Activated CD8-positive, alpha-beta memory T cell treated with anti-CD3 and anti-CD28 coated beads for 1 hour (primary cell): ENCODE measurements at places on chromosomes 1 and 21.

GRCh38 chr1:27589441-27589840, 14.5 kb downstream of the AHDC1 start:
- DNase-seq = no peak

DNA sequence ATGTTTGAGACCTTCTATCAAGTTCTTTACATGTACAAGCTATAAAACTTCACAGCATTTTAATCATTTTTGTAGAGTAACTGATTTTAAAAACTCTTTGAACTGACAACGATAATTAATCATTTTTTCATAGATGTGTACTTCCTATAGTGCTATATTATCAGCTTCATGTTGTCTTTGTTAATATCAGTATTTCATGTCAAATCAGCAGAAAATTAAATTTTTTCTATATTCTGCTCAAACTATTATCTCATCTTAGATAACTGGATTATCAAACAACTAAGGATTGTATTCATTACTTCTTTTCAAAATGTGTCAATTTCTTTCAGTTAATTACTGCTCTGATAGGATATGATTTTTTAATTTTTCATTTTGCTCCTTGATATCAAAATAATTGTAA, 214.6 kb upstream of the RGS18 start:
- DNase-seq = no peak

GRCh38 chr1:244030481-244031040, 20.5 kb upstream of the ZBTB18 start:
- no peak for DNase-seq

DNA sequence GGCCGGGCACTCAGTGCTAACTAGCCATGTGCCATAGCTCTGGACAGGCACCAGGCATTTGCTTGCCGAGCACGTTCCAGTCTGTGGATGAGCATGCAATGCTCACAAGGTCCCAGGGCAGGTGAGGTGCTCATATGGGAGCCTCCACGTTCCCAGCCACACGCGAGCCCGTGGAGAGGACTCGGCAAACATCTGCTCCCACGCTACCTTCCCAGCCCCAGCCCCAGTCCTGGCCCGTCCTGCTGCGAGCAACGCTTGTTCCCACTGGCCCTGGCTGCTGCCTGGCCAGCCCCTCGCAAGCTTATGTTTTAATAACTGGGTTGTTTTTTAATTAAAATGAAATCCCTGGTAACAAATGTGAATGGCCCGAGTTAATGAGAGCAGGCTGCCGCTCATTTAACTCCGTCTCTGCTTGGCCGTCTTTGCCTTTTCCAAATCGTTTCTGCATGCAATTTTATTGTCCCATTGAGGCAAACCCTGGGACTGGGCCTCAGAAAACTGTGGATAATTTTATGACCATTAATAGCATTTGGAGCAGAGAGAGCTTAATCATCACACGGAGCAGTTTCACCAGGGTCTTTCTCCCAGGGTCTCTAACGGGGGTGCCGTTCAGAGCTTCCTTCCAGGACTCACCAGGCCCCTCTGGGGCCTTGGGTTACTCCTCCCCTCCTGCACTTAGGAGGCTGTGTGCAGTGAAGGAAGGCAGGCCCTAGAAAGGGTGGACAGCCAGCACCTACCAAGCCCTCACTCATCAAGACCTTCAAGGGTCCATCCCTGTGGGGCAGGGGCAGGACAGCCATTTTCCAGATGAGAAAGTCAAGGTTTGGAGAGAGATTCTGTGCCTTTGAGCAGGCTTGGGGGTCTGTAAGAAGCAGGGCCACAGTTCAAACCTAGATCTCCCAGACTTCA, 136.8 kb downstream of the GLIS1 start:
- DNase-seq = no peak

GRCh38 chr1:163933437-163933836, 611.7 kb downstream of the NUF2 start:
- no peak for DNase-seq

GRCh38 chr1:212162635-212163034, 122.6 kb upstream of the PPP2R5A start:
- no peak for DNase-seq

GRCh38 chr1:182709225-182709764, 24.9 kb upstream of the RGS8 start:
- DNase-seq = no peak

DNA sequence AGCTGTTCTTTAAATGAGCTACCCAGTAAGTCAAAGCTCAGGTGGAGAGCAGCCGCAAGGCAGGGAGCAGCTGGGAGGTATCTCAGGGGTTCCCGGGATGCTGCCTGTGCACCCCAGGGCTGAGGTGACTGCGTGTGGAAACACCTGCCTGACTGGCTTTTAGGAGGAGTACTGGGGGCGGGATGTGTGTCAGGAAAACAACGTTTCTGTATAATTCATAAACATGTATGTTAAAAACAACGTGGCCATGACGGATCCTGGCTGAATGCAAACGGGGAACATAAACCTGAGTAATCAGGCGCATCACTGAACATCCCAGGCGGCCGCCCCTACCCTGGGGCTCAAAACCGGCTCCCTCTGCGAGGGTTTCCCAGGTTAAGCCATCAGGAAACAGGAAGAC, 1.5 kb downstream of the C1orf159 start:
- DNase-seq = no peak

DNA sequence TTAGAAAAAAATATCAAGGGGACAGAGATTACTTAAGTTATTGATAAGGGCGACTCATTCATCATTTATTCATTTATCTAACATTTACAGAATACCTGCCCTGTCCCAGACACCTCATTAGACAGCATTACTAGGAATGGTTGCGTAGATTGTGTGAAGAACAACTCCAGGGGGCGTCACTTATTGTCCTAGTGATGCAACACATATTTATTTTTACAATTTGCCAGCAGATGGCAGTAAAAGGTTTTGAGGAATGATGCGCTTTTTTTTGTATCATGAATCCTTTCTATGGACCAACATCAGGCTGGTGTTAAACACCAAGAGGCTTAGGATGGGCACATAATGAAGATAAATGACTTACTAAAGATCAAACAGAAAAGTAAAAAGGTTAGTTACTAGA, 5.5 kb downstream of the NCAM2 start:
- DNase-seq = no peak

DNA sequence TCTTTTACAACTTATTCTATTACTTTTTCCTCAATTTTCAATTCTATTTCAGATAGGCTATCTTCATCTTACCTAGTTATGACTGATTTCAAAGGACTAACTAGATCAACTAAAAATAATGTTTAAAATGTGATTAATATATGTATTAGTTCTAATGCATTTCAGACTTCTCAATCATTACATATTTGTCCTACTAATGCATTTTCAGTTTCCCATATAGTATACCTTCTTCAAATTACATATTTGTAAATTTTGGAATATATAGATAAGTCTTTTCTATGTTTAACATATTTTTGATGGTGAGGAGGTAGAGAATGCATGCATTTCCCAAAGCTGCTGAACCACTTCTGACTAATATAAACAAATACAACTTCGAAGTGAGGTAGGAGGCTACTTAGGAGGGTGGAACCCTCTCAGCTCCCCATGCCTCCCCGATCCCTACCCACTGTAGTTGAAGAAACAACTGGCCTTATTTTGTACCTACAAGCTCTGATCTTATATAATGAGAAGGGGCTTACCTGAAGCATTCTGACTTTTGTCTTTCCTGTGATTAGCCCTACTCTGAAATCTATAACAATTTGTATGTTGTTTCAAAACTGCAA, 1.7 kb downstream of the TRMT1L start:
- no peak for DNase-seq

DNA sequence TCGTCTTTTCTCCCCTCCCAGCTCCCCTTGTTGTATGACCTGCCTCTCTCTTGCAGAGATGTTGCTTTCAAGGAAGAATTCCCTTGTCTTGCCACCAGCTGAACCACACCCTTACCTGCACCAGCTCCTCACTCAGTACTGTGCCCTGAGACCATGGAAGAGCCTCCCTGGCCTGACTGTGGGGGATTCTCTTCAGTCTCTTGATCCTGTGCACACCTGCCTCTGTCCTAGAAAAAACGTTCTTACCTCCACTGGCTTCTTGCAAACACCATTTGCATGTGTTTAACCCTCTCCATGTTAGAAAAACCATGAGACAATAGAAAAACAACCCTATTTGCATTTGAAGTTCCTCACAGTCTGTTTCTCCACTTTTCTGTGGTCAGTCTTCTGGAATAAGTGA, 43.3 kb upstream of the FCRL4 start:
- no peak for DNase-seq

DNA sequence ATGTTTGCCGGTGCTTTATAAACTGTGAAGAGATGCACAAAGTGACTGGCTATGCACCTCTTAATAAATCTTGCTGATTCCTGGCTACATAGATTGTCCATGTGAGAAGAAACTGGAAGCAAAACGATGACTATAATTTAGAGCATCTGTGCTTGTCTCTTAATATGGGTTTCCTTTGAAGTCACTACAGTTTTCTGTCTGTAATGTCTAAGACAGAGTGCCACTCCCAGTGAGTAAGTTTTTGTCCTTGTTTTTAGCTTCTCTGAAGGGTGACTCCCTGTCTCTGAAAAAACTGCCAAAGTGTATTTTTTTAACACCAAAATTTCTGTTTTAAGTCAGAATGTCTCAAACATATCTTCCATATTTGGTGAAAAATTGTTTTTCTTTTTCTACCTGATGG, 175.1 kb downstream of the FASLG start:
- no peak for DNase-seq

- DNase-seq = no peak
Observed at GRCh38 chr1:114558544-114558943, 22.9 kb downstream of the BCAS2 start.

- DNase-seq = no peak
Observed at GRCh38 chr1:20603504-20604464, 14.9 kb downstream of the CDA start.

- DNase-seq = no peak
Observed at GRCh38 chr1:169824153-169824552, 29.4 kb upstream of the METTL18 start.

DNA sequence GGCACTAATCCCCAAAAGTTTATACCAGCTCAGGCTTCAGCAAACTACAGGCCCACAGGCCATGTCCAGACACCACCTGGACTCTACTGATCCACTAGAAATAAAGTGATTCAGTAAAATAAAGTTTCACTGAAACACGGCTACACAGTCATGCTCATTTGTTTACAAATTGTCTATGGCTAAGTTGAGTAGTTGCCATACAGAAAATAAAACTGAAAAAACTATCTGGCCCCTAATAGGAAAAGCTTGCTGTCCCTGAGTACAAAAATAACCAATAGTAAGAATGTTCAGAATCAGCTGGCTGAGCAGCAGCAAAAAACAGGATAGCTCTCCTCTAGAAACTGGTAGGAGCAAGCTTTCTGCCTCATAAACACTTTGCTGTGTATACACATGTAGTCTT, 221.5 kb downstream of the RERE start:
- DNase-seq = no peak

DNA sequence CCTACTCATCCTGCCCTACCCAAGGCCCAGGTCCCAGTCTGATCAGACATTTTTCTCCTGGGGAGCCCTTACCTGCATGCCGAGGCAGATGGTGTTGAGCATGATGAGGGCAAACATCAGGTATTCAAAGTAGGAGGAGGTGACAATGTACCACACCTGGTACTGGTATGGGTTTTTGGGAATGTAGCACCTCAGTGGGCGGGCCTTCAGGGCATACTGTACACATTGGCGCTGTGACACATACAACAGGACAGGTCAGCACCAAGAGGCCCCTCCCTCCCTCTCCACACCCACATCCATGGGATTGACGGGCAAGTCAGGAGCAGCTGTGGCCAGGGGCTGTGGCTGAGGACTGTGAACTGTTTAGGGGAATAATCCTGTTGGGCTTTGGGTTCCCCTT, 37.1 kb upstream of the KIF21B start:
- no peak for DNase-seq

GRCh38 chr1:65469126-65469888, 48.8 kb downstream of the LEPR start:
- DNase-seq = no peak

- no peak for DNase-seq
Observed at GRCh38 chr1:3050603-3051002, 18.4 kb upstream of the PRDM16 start.

- no peak for DNase-seq
Observed at GRCh38 chr1:3551711-3552110, 59.6 kb downstream of the MEGF6 start.

DNA sequence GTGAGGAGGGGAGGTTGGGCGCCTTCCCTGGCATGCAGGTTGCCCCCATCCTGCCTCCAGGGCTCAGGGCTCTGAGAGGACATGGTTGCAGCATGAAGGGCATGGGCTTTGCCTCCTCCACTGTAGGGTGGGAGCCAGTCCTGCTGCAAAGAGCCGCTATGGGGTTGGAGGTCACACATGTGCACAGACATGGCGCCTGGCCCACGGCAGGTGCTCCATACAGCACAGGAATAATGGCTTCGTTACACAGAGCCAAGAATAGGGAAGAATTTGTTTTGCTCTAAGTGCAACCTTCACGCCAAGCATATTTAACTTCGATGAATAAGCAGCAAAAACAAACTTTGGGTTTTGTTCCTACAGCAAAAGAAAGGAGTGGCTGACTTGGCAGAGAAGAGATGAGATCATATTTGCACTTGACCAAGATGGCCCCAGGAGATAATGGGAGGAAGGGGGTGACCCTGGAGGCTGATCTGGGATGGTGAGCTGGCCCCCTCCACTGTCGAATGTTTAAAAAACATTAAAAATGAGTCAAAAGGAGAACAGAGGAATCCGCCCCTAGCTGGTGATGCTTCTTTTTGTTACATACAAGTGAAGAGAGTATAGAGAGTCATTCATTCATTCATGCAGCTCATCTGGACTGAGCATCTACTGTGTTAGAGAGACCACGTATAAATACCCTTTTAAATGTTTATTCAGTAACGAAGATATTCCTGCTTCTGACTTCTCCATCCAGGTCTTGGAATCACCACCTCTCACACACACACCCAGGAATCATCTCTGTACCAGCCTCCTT, 12.4 kb upstream of the C2CD2 start:
- DNase-seq = no peak

GRCh38 chr1:54413732-54414131, 7.5 kb upstream of the SSBP3 start:
- DNase-seq = no peak

DNA sequence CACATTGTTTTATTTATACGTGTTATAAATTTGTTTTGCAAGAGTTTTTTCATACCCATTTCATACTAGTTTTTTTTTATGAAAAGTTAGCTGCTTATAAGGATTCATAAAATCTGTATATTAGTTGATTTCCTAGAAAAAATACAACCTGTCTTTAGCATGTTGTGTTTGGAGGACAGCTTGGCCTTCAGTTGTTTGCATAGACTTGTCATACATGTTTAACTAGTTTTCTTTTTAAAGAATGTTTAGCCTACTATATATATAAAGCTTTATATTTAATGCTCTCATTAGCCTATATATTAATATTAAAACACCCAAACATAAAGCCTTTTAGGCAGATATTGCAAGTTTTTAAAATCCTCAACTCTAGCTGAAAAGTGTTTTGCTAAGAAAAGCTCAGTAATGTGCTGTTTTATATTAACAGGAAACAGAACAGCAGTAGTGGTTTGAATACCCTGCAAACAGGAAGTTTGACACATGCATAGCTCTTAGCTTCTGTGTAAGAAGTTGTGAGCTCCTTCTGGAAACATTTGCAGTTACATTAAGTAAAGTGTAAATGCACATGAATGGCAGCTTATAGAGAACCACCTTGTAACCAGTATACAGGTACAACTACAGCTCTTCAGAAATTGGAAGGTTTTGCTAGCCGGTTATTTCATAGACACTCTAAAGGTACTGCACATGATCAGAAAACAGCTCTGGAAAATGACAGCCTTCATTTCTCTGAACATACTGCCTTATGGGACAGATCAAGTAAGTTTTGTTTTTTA, at the start of gene PRKACB:
Gene PRKACB (plus strand): TSS at position 476 of the 770 bp plus-strand sequence. CDS start 91 bp downstream, at position 567.
- no peak for DNase-seq

- no peak for DNase-seq
Observed at GRCh38 chr1:186806477-186806876, 22.3 kb upstream of the PLA2G4A start.
